ENCODE measurements at places on chromosomes 7 and 10. TPM values are rescaled to one million over a fixed set of nuclear protein-coding genes. Genes with fewer than 3 reads are reported as not detected.

PGAM2 gene
- total RNA-seq = 2.9 TPM

GRCh38 chr10:86827639-86828038, 71.2 kb downstream of the BMPR1A start:
- DNase-seq = no peak
- H3K27ac ChIP-seq = no peak overlapping the region
- H3K4me3 ChIP-seq = no peak overlapping the region

GRCh38 chr7:46237466-46237865, 316.4 kb upstream of the IGFBP3 start:
- no peaks in the 10 kb centered on the region for H3K4me1 ChIP-seq
- H3K4me3 ChIP-seq = no peak overlapping the region
- H3K36me3 ChIP-seq = no peaks in the 10 kb centered on the region
- no peaks in the 10 kb centered on the region for H3K27me3 ChIP-seq
- H3K27ac ChIP-seq = no peak overlapping the region
- DNase-seq = no peak

DNA sequence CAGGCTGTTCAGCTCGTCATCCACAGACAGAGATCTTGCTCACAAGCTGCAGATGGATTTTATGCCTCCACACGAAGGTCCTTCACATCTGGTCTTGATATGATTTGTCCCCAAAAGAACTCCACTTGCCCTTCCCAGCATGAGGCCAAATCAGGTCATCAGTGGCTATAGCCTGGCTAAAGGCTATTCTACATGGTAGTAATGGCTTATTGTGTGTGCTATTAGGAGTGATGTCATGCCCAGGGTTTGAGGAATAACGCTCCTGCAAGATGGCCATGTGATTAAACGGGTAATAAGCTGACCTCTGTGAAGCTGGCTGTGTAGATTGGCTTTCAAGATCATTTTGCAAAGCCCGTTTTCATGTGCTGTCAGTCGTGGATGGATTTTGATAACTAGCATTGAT, 313.8 kb downstream of the FRMD4A start:
- no peaks in the 10 kb centered on the region for H3K36me3 ChIP-seq
- no peak overlapping the region for H3K27ac ChIP-seq
- no peak for DNase-seq
- no peak overlapping the region for H3K4me3 ChIP-seq
- peaks cover 12% of the 10 kb centered on the region for H3K4me1 ChIP-seq

GRCh38 chr10:49309691-49310411, 10.9 kb downstream of the C10orf71 start:
- no peaks in the 10 kb centered on the region for H3K36me3 ChIP-seq
- peak overlapping the region; percentile 42 for H3K27ac ChIP-seq
- H3K4me3 ChIP-seq = no peak overlapping the region
- DNase-seq = peak; percentile 64
- no peaks in the 10 kb centered on the region for H3K27me3 ChIP-seq

DNA sequence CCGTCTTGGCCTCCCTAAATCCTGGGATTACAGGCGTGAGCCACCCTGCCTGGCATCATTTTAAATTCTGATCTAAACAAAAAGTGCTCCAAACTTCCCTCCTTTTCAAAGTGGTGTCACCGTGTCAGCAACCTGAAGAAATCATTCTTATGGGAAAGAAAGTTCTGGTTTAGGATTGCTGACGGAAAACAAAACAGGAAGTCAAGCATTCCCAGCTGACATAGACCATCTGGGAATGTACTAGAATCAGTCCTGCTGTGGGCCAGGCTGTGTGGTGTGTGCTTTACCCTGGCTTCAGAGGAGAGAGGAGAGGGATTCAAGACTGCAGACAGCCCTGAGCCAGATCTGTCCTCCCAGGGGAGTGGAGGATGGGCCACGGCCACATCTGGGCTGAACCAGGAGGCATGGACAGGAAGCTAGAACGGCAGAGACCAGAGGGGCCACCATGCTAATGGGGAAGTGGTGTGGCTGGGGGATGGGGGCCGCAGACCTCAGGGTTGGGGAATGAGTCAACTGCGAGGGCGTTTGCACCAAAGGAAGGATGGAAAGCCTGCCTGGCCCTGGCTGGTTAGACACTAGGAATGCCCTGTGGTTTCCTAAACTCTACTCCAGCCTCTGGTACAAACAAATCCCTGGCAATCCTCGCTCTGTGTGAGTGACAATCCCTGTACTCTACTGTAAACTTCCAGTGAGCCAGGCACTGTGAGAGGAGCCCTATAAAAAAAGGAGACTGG, 16.7 kb upstream of the CLIP2 start:
- H3K4me3 ChIP-seq = no peak overlapping the region
- peak; percentile 65 for DNase-seq
- H3K4me1 ChIP-seq = peaks cover 44% of the 10 kb centered on the region
- no peaks in the 10 kb centered on the region for H3K36me3 ChIP-seq
- no peaks in the 10 kb centered on the region for H3K27me3 ChIP-seq

DNA sequence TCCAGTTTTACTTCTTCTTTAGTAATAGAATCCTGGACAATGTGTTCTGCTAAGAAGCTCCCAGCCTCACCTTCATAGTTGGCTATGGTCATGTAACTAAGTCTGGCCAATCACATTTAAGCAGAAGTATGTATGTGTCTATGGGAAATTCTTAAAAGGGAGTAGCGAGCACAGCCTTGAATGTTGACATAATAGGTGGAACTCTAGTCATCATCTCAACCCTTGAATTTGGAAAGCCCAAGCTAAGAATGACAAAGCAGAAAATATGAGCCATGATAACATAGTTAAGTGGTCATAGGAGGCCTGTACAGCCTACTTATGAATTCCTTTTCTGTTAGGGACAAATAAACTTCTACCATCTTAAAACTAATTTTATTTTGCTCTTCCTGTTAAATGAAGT, 134.1 kb downstream of the MAGI2 start:
- no peaks in the 10 kb centered on the region for H3K36me3 ChIP-seq
- no peak overlapping the region for H3K4me3 ChIP-seq
- no peaks in the 10 kb centered on the region for H3K4me1 ChIP-seq
- H3K27me3 ChIP-seq = no peaks in the 10 kb centered on the region
- no peak for DNase-seq

DNA sequence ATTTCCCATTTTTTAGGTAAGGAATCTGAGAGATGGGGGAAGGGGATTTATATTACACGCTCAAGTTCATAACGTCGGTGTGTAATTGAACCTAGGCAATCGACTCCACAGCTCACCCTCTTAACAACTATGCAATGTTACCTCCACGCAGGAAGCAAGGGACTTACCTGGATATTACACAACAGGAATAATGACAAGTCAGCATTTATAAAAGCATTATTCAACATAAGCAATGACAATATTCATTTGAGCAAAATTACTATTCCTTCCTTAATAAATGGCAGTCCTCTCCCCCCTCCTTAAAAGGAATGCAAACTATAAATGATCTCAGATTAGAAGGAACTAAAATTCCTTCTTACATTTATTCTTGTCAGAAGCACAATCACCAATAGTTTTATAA, 104.0 kb downstream of the PCLO start:
- no peak overlapping the region for H3K4me3 ChIP-seq
- no peak overlapping the region for H3K27ac ChIP-seq
- H3K36me3 ChIP-seq = no peaks in the 10 kb centered on the region
- no peaks in the 10 kb centered on the region for H3K27me3 ChIP-seq
- H3K4me1 ChIP-seq = no peaks in the 10 kb centered on the region

DNA sequence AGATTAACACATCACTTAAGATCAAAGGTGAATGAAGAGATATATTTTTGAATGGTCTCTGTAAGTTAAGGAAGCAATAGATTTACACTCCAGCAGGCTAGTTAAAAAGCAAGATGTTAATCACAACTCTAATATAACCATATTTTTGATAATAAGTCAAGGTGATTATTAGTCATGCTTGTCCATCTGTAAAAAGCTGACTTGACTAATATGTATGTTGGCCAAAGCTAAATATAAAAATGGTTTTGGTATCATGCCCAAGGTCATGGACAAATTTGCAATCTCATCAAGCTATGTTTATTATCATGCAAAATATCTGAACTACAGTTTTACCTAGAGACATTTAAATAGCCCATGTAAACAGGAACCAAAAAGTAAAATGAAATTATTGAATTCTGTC, 102.6 kb upstream of the CSTF2T start:
- DNase-seq = no peak
- no peaks in the 10 kb centered on the region for H3K27me3 ChIP-seq
- no peak overlapping the region for H3K27ac ChIP-seq
- H3K36me3 ChIP-seq = no peaks in the 10 kb centered on the region

GRCh38 chr7:8668627-8669500, 235.5 kb downstream of the NXPH1 start:
- H3K36me3 ChIP-seq = no peaks in the 10 kb centered on the region
- no peak overlapping the region for H3K27ac ChIP-seq
- no peak for DNase-seq
- no peaks in the 10 kb centered on the region for H3K4me1 ChIP-seq

DNA sequence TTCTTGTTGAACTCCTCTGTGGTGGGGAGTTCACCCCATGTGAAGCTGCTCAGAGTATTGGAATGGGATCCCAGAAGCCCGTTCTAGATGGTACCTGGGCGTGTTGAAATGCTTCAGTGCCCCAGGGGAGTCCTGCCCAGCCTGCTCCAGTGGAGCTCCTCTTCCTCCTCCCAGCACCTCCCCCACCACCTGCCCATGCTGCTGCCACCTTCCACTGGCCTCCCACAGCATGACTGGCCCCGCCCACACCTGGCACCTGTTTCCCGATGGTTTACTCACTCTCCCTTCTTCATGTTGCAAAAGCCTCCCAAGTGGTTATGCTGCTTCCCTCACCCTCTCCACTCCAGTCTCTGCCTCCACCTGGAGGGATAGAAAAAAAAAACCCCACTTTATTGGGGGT, 32.2 kb upstream of the PCBD1 start:
- H3K4me1 ChIP-seq = no peaks in the 10 kb centered on the region
- no peaks in the 10 kb centered on the region for H3K36me3 ChIP-seq
- H3K27me3 ChIP-seq = peaks cover 3% of the 10 kb centered on the region

DNA sequence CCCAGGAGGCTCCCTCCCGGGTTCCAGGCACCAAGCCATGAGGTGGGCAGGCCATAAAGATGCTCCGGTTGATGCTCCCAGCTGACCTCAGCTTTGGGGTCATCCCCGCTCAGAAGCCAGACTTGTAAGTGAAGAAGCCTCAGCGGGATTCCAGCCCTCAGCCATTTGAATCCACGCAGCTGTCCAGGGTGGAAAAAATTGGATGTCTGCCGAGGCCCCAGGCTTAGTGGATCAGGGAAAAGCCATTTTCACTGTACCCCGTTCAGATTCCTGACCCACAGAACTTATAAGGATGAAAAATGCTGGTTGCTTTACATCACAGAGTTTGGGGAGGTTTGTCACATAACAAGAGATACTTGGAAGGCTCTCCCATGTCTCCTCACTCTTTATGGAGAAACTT, 49.2 kb upstream of the CPN1 start:
- H3K27ac ChIP-seq = no peak overlapping the region
- H3K27me3 ChIP-seq = no peaks in the 10 kb centered on the region
- H3K36me3 ChIP-seq = no peaks in the 10 kb centered on the region
- DNase-seq = no peak
- no peaks in the 10 kb centered on the region for H3K4me1 ChIP-seq
- no peak overlapping the region for H3K4me3 ChIP-seq

FGF8 gene
- total RNA-seq = not detected

- H3K27ac ChIP-seq = peak overlapping the region; percentile 98
- no peak overlapping the region for H3K4me3 ChIP-seq
- no peaks in the 10 kb centered on the region for H3K27me3 ChIP-seq
- no peaks in the 10 kb centered on the region for H3K36me3 ChIP-seq
Observed at GRCh38 chr10:11682267-11682683, 59.9 kb upstream of the ECHDC3 start.

WDR86 gene
- total RNA-seq = 1.4 TPM

LIPJ gene
- total RNA-seq = 0.39 TPM

GRCh38 chr10:90318659-90319058, 539.2 kb downstream of the HTR7 start:
- no peaks in the 10 kb centered on the region for H3K4me1 ChIP-seq
- no peak overlapping the region for H3K27ac ChIP-seq
- H3K4me3 ChIP-seq = no peak overlapping the region
- H3K36me3 ChIP-seq = no peaks in the 10 kb centered on the region
- DNase-seq = no peak

TMEM273 gene
- total RNA-seq = 36.0 TPM

DNA sequence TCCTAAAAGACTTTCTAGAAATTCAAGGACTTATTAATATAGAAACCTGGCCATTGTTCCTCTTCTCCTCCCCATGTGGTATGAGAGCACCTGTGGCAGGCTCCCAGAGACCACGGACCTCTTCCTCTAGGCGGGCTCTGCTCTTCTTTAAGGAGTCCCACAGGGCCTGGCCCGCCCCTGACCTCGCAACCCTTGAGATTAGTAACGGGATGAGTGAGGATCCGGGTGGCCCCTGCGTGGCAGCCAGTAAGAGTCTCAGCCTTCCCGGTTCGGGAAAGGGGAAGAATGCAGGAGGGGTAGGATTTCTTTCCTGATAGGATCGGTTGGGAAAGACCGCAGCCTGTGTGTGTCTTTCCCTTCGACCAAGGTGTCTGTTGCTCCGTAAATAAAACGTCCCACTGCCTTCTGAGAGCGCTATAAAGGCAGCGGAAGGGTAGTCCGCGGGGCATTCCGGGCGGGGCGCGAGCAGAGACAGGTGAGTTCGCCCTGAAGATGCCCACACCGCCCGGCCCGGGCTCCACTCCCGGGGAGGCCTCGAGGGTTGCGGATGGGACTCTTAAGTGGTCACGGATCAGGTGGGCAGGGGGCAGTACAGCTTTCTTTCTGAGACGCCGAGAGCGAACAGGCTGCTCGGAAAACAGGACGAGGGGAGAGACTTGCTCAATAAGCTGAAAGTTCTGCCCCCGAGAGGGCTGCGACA, at the start of gene SLC26A4:
Gene SLC26A4, plus strand, starts transcription at position 448 of the 700 bp plus-strand sequence. CDS start 814 bp downstream, outside the sequence.
- peak within 1 kb of the TSS; percentile 41 for H3K4me3 ChIP-seq
- no peaks in the 10 kb centered on the region for H3K36me3 ChIP-seq
- peak; percentile 43 for DNase-seq
- peaks cover 23% of the 10 kb centered on the region for H3K27me3 ChIP-seq

STEAP1B gene
- total RNA-seq = 8.8 TPM

- no peaks in the 10 kb centered on the region for H3K4me1 ChIP-seq
- no peak overlapping the region for H3K4me3 ChIP-seq
- no peak for DNase-seq
Observed at GRCh38 chr7:117941138-117941810, 68.0 kb upstream of the CTTNBP2 start.

GRCh38 chr7:101945034-101945758, 127.8 kb downstream of the CUX1 start:
- no peak overlapping the region for H3K27ac ChIP-seq
- no peaks in the 10 kb centered on the region for H3K4me1 ChIP-seq
- H3K36me3 ChIP-seq = no peaks in the 10 kb centered on the region
- H3K27me3 ChIP-seq = no peaks in the 10 kb centered on the region
- DNase-seq = no peak

C1QL3 gene
- not detected for total RNA-seq

DNA sequence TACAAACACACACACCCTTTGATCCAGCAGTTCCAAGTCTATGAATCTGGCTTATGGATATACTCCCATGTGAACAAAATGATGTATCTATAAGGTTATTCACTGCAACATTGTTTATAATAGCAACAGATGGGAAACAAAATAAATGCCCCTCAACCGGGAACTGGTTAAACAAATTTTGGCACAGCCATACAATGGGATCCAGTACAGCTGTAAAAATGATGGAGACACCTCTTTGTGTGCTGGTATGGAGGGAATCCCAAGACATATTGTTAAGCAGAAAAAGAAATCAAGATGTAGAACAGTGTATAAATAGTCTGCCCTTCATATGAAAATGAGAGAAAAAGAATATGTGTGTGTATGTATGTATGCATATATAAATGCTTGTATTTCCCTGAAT, 155.5 kb downstream of the SNX10 start:
- H3K4me1 ChIP-seq = no peaks in the 10 kb centered on the region
- H3K27me3 ChIP-seq = no peaks in the 10 kb centered on the region
- no peak overlapping the region for H3K27ac ChIP-seq
- H3K36me3 ChIP-seq = no peaks in the 10 kb centered on the region
- no peak overlapping the region for H3K4me3 ChIP-seq
- no peak for DNase-seq

Measured in B cell (primary cell).